Activated naive CD8-positive, alpha-beta T cell treated with anti-CD3 and anti-CD28 coated beads, Interleukin-2, amount 10 ng/mL, durations not matched to agents 7 days and 5 days (primary cell): ENCODE measurements at places on chromosomes 4 and X.

DNA sequence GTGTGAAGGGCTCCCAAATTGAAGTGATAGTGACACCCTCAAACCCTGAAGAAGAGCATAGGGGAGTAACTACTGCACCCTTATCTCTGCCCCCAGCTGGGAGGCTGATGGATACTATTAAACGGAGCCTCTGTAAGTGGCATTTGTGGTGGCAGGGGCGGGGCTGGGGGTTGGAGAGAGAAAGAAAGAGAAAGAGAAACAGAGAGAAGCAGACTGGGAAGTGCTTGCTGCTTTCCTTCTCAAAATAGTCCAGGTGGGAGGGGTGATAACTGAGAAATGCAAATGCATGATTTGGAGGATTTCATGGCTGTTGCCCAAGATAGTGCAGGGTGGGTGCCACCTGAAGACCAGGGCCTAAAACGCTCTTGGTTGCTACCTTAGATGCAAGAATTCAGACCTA, 253.5 kb upstream of the GATB start:
- DNase-seq = peak; percentile 66

DNA sequence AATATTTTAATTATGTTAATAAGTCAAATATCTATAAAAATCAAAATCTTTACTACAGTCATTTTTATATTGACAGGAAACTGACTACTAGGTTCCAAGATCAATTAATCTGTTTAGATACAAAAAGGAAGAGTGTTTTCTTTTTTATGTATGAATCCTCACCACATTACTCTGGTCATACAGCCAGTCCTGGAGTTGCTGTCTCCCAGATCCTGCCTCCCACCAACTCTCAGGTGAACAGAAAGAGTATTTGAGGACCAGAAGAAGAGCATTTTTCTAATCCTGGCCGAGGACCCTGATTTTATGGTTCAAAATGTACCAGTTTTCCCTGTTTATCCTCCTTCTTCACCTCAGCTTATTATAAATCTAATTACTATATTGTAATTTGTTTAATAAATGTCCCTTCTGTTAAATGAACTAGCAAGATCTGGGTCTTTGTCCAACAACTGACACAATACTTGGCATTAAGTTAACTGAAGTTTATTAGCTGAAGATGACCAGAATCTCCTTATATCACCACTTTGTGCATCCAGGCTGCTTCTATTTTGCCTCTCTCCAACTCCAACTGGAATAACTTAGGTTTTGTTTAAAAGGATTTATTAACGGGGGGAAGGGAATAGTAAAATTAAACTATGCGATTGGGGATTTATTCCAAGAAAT, 224.4 kb upstream of the PCDH7 start:
- DNase-seq = no peak

DNA sequence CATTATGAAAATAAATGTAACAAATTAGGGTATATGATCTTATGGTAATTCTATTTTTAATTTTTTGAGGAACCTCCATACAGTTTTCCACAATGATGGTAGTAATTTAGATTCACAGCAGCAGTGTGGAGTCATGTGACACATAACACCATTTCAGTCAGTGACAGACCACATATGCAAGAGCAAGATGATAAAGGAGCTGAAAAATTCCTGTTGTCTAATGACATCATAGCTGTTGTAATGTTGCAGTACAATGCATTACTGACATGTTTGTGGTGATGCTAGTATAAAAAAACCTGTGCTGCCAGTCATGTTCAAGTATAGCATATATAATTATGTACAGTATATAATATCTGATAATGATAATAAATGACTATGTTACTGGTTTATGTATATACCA, 28.5 kb downstream of the EMCN start:
- DNase-seq = no peak

- no peak for DNase-seq
Measured at GRCh38 chr4:185318679-185319078, 77.0 kb downstream of the LRP2BP start.

- DNase-seq = no peak
Measured at GRCh38 chr4:44701037-44701436, 22.8 kb downstream of the GUF1 start.

DNA sequence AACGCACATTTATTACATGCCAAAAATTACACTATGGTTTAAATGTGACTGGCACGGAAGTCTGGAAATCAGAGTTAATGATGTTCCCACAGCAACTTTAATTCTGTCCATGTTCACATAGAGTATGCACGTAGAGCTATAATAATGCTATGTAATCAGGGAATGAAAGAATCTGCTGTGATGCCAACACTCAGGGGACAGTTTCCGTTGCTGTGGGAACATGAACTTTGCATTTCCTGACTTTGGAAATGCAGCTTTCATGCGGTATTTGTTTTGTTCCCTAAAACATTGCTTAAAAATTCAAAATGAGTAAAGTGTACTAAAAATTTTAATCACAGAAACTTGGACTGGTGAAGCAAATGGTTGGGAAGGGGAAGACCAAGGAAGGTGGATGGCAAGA, 65.7 kb downstream of the MAGEA1 start:
- DNase-seq = no peak

DNA sequence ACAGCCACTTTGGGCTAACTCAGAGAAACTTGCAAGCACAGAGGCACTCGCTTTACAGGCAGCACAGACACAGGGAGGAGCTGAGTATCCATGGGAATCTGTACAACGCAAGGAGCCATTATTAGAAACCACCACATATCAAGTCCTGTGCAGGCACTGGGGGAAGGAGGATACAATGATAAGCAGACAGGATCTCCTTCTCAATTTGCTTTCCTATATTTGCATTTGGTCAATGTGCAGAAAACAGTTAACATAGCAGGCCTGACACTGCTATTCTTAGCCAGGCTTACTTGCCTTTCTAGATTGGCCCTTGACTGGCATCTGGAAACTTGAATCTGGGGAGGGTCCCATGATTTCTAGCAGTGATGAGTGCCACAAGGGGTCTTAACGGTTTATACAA, 65.8 kb downstream of the TEC start:
- DNase-seq = no peak

DNA sequence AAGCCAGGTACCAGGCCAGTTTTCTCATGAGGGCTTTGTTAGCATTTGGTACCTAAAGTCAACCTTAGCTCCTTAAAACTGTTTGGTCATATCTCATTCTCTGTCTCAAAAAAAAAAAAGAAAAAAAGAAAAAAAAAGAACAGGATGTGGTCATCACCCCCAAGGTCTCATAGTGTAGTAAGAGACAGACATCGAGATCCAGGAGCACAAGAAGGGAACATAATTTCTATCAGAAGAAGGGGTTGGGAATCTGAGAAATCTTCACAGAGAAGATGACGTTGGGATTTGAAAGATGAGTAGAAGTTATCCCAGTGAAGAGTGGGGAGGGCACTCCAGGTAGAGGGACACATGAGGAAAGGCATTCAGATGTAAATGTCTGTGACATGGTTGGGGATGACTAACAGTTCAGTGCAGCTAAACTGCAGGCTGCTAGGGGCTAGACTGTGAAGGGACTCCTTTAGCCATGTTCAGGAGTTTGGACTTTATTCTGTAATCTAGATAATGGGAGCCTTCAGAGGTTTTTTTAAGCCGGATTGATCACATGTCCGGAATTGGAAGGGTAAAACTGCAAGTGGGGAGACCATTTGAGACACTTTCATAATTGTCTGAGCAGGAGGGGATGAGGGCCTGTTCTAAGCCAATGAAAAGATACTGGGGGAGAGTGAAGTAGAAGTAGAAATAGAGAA, 26.9 kb upstream of the GJB1 start:
- no peak for DNase-seq

GRCh38 chrX:118189000-118189399, 72.4 kb upstream of the KLHL13 start:
- DNase-seq = no peak

- DNase-seq = no peak
Measured at GRCh38 chrX:138866643-138867042, 155.1 kb upstream of the FGF13 start.

GRCh38 chr4:183470821-183471220, 26.4 kb downstream of the CDKN2AIP start:
- DNase-seq = no peak

GRCh38 chr4:183483997-183484396, 20.9 kb upstream of the ING2 start:
- DNase-seq = no peak

DNA sequence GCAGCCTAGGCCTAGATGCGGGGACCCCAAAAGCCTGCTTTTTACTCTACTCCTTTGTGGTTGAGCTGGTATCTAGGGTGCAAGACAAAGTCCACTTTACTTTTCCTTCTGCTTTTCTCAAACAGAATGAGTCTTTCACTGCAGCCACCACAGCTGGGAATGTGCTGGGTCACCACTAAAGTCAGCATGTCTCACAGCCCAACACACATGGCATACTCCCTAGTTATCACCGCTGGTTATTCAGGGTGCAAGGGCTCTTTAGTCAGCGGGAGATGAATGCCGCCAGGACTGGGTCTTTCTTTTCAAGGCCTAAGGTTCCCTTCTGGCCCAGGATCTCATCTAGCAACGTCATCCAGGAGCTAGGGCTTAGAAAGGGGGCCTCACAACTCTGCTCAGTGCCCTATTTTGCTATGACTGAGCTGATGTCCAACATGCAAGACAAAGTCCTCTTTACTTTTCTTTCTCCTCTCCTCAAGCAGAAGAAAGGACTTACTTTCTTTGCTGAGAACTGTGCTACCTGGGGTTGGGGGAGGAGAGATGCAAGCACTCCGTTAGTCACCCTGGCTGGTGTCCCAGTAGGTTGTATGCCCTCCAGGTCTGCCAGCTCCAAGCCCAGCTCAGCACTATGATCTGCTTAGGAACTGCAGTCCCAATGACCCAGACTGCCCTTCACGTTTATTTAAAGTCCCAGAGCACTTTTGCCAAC, 22.9 kb upstream of the STPG2 start:
- no peak for DNase-seq

GRCh38 chr4:152039023-152039481, 278.2 kb upstream of the GATB start:
- no peak for DNase-seq

- DNase-seq = no peak
Measured at GRCh38 chrX:40945361-40945713, 139.9 kb upstream of the USP9X start.

DNA sequence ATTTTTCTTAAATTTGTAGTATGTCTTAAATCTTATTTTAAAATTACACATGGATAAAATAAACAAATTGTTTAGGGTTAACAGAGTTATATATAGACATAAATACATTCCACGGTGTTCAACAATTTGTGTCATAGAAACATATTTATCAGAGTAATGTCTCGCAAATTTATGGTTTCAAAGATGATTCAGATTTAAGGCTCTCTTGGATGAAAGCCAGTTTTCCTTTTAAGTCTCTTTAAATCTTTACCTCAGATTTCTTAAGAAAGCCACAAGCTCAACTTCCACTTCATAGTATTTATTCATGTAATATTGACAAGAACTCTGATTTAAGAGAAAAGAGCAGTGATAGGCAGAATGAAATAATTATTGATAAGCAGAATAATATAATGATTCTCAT, 1254.8 kb upstream of the ADGRL3 start:
- DNase-seq = no peak

- peak; percentile 55 for DNase-seq
Measured at GRCh38 chrX:39149761-39150160, 348.5 kb downstream of the MID1IP1 start.

- no peak for DNase-seq
Measured at GRCh38 chr4:78018271-78019049, 38.7 kb upstream of the FRAS1 start.

GRCh38 chr4:26557164-26557563, 26.7 kb upstream of the TBC1D19 start:
- no peak for DNase-seq

- DNase-seq = no peak
Measured at GRCh38 chr4:15912236-15912635, 26.3 kb downstream of the FGFBP1 start.

DNA sequence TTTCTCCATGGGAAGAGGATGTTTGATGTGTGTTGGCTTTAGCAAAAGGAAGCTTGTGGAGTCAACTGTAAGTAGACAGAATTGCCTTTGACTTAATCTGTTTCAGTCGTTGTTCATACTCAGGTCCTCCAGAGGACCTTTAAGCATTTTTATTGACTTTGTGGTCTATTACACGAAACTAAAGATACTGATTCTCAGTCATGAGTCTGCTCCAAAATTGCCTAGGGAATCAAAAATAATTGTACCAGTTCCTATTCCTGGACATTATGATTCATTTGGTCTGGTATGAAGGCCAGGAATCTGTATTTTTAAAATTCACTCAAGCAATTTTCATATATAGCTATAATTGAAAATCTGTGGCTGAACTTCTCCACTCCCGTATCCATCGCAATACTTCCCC, 38.6 kb downstream of the AR start:
- DNase-seq = no peak

DNA sequence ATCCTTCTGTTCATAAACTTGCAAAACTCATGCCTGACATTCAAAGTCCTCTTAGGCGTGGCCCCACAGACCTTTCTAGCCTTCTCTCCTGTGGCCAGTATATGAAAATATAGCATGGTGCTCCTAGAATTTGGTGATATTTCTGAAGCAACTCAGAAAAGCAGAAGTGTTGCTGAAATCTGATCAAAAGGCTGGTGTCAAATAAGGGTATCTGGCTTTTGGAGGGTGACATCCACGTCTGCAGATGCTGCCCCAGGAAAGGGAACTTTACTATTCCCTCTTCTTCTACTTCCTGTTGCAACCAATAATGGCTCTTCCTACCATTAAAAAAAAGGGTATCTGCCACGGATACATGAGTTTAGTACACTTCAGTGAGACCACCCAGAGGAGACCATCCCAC, 83.9 kb upstream of the RPS6KA3 start:
- DNase-seq = no peak

DNA sequence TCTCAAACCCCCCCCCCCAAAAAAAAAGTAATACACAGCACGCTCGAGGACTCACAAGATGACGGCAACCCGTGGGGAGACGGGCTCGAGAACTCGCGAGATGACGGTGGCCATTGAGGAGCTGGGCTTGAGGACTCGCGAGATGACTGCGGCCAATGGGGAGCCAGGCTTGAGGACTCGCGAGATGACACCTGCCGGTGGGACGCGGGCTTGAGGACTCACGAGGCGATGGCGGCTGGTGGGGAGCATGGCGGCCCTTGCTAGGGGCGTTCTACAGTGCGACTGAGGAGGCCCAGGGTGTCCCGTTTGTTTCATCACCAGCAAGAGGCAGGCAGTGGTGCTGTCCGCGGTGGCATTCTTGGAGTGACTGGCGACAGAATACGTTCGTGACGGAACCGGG, 172.4 kb upstream of the MAGEB16 start:
- DNase-seq = no peak

- no peak for DNase-seq
Measured at GRCh38 chr4:26303008-26303407, 17.8 kb upstream of the RBPJ start.

DNA sequence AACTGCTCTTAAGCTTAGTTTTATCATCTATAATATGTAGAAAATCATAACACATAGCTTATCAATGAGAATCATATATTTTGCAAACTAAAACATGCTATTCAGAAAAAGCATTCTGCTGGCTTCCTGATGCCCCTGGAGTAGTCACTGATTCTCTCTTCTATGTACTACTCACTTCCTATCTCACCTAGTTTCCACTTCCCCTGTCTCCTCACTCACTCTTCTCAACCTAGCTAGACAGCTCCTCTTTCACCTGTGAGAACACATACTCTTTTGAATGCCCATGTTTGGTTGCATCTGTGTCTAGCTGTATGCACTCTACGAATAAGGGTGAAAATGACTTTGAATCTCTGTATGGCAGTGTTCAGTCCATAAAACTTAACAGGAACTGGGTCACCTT, 9.3 kb downstream of the TMEM144 start:
- DNase-seq = no peak
